ENCODE measurements at places on chromosomes 2 and 18.

DNA sequence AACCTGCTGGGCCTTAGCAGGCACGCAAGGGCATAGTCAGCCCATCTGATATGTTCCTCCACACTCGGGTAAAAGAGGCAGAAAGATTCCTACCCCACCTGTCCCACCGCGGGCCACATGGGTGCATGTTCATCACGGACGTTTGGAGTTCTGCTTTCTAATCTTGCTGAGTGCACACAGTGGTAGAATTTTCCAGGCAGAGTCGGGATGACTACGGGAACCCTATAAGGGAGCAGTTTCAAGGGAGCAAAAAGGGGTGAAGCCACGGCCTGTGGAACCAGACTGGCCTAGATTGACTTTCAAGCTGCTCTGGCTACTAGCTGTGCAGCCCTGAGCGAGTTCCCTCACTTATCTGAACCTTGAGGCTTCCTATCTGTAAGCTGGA, 36.8 kb downstream of the POU3F3 start:
- no peak for DNase-seq

DNA sequence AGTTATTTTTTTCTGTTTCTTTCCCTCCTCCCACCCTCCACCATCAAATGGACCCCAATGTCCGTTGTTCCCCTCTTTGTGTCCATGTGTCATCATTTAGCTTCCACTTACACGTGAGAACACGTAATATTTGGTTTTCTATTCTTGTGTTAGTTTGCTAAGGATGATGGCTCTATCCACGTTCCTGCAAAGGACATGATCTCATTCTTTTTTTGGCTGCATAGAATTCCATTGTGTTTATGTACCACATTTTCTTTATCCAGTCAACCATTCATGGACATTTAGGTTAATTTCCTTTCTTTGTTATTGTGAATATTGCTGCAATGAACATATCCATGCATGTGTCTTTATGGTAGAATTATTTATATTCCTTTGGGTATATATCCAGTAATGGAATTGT, 91.3 kb upstream of the TNP1 start:
- no peak for DNase-seq

GRCh38 chr2:26897807-26898479, 50.0 kb downstream of the DPYSL5 start:
- no peak for DNase-seq

DNA sequence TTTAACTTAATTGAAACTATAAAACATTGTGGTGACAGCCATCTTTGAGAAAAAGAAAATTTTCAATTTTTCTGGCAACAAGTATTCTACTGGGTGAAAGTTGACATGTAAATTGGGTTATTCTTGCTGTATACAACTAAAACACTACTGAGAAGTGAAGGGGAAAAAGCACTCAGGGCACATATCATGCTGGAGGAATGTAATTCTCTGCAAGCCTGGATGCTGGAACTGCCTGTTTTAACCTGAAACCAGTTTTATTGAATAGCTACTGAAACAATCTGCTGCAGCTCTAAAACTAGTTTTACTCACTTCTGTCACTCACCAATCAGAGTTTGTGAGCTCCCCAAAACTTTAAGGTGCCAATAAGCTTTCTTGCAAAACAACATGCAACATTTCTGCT, 1136.0 kb downstream of the LRP1B start:
- no peak for DNase-seq

DNA sequence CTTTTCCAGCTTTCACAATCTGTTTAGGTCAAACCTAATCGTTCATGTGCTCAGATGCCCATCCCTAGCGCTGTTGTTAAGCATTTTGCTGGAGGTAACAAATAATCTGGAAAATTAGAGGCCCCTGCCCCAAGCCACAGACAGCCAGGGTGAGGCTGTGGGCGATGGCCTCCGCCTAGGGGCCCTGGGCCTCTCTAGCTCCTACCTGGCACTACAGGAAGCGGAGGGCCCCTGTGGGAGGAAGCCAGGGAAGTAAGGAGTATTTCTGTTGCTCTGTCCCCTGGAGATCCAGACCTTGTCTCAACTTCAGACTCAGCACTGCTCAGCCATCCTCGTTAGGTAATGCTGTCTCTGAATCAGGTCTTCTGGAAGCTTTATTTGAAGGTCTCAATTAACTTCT, 12.4 kb upstream of the FOSL2 start:
- DNase-seq = no peak

DNA sequence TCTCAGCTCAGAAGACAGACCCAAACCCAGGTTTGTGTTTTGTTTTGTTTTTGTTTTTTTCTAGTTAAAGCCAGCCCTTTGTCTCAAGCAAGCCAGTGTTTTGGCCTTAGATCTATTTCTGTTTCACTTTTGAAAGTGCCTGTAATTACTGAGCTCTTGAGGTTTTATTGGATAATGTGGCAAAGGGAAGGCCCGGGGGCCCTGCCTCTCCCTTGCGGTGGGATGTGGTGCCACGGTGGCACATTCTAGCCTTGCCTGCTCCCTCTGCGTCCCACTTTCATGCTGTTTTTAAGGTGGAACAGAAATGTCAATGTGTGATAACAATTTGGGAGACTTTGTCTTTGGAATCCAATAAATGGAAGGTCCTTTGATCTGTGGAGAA, 2.5 kb downstream of the HPCAL1 start:
- DNase-seq = peak; percentile 58

DNA sequence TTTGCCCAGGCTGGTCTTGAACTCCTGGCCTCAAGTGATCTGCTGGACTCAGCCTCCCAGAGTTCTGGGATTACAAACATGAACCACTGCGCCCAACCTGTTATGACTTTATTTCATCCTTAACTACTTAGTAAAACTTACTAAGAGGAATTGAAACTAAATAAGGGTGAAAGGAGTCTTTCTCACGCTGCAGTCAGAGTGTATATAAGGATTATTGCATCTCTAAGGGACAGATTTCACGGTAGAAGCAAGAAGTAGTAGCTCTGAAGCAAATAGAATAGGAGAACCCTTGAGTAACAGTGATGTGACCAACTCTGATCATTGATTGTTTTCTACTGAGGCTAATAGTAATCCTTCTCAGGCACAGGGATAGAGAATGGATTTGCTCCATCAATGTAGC, 960.1 kb downstream of the CPS1 start:
- DNase-seq = no peak

DNA sequence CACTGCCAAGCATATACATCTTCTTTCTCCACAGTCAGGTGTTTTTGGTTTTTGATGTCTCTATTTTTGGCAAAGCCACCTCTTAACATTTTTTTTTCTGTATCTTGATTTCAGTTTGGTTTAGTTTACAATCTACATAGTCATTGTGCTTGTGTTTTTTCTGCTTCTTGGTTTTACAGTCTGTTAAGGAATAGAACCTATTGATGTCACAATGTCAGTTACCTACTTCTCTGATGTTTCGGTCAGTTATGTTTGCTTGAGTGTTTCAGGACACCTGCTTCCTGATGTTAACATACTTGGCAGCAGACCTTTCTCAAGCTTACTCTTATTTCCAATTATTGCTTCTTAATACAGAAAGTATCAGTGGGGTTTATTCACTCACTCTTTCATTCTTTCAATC, 253.3 kb downstream of the SPAG16 start:
- no peak for DNase-seq

DNA sequence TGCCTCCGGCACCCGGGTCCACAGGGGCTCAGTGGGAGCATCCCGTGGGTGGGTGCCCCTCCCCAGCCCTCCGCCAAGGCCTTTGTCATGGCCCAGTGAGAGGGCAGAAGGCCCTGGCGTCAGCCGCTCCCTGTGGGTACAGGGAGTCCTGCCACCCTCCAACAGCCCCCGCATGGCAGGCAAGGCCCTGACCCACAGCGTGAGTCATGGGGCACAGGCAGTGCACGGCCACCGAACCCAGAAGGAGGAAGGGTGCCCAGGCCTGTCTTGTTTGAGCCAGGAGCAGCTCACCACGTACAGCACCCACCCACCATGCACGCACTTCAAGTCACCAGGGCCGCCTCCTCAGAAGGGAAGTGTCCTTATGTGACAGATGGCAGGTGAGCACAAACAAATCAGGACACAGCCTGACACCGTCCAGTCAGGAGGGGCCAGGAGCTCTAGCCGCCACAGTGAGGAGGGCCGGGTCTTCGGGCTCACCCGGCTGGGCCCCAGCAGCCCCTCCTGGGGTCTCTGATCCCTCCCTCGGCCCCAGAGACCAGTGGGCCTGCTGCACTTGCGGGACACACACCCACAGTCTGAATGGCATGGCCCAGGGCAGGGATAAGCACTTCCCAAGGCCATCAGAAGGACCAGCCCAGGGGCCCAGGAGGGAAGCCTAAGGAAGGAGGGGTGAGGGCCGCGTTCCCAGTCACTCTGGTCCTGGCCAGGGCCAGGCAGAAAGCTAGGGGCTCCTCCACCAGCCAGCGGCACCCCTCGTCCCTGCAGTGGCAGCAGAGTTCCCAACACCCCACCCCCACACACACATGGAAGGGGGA, 25.8 kb downstream of the BIN1 start:
- DNase-seq = peak; percentile 50

- peak; percentile 35 for DNase-seq
Measured at GRCh38 chr2:176638167-176639015, 369.1 kb downstream of the MTX2 start.

DNA sequence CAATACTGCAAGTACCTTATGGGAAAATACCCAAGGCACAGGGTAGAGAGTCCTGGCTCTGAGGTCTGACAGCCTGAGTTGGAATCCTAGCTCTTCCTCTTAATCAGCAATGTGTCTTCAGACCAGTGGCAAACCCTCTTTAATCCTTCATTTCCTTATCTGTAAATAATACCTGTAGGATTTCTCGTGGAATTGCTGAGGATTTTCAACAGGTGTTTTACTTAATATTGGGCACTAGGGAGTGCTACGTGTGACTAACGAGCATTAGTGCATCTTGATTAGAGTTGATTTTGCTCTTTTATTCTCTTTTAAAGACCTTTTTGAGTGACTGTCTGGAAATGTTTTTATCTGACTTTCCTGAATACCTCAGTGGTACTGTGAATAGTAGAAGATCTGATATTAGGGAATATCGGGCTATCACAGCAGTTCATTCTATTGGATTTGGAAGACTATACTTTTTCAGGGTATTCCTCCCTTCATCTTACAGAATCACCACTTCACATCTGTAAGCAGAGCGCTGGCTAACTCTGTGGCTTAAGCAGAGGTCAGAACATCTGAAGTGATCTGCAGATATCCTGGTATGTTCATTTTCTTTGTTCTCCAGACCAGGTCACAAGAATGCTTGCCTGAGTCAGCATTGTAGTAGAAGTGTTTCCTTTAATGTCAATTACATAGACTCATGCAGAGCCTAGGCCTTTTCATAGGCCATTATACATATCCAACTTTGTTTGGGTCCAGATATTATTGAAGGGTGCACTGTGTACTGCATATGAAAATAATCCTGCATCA, 49.1 kb downstream of the ARHGAP28 start:
- DNase-seq = no peak

DNA sequence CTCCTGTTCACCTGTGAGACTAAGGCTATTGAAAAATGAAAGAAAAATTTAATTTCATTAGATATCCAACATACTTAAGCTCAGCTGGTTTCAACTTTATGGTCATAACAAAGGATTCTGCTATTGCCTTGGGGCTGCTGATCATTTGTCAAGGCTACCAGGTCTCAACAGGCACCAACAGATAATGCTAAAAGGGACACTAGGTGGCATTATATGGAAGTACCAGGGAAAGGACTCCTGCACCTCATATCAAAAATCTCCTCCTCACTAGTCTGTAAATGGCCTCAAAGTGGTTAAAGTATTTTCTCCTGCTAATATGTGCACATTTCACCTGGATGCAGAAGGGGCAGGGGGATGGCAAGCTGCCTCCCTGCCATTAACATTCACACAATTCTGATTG, 167.9 kb upstream of the REG3A start:
- no peak for DNase-seq

- DNase-seq = no peak
Measured at GRCh38 chr2:48601349-48601748, 16.3 kb upstream of the GTF2A1L start.

DNA sequence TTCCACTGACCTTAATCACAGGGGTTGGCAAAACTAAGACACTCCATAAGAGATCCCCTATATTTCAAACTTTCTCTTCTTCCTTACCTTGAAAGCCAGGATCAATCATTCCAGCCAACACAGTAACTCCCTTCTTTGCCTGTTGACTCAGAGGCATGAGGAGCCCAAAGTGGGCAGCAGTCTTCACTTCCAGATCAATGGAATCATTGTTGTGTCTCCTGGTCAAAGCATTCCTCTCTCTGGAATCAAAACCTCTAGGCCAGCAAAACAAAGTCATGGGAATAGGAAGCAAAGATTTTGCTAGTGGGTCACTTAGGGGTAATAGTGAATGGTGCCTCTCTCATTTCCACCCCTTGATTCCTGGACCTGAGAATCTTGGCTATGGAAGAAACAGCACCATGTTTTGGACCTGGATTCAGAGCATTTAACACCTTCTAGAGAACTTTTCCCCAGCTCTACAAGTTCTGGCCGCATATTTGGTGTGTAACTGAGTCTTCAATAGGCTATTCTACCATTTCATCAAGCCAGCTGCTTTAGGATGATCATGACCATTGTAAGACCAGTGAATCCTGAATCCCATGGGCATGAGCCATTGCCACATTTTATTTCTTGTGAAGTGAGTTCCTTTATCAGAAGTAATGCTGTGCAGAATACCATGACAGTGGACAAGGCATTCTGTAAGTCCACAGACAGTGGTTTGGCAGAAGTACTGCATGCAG, 65.7 kb upstream of the SERPINE2 start:
- DNase-seq = no peak

DNA sequence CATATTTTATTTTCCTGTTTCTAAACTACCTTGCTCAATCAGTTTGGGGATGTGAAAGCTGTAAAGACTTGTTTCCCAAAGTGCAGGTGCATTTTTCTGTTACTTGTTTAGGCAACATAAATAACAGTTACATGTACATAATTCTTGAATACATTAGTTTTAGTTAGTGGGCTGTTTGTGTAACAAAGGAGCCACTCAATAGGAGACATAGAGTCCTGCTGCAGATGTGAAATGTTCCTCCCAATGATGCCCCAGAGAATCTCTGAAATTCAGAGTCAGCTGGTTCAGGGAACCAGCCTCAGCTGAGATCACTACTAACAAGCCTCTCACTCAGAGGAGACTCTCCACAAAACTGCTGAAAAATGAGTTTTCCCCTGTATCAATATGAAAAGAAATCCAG, 91.5 kb upstream of the TWSG1 start:
- DNase-seq = no peak

DNA sequence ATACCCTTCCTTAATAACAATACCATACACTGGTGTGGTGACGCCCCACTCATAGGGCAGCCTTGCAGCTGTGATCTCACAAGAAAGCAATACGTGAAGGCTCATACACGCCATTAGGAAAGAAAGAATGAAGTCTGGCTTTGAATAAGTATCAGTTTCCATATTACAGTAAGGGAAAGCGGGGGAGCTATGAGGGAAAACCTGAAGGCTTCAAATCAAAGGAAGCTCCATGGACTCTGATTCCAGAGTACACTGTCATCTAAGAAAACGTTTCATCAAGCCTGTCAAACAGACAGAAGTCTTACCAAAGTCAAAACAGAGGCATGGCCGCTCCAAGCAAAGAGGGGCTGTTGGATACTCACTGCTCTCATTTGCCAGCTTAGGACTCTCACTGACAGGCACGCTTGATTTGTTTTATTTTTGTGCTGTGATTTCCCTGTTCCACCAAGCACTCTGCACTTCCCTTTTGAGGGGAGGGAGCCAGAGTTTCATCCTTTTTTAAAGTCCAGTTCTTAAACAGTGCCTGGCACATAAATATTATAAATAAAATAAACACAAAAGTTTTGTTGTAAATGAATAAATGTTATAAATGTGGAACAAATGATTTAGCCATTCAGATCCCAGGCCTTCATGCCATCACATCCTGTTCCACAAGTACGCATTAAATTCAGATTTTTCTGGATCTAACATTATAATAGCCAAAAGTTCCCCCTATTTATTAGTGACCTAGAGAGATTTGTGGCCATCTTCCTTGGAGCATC, 221.2 kb downstream of the PIEZO2 start:
- no peak for DNase-seq

GRCh38 chr18:54679318-54680149, 88.5 kb downstream of the DYNAP start:
- no peak for DNase-seq
